ENCODE measurements at places on chromosomes 5 and 9.

DNA sequence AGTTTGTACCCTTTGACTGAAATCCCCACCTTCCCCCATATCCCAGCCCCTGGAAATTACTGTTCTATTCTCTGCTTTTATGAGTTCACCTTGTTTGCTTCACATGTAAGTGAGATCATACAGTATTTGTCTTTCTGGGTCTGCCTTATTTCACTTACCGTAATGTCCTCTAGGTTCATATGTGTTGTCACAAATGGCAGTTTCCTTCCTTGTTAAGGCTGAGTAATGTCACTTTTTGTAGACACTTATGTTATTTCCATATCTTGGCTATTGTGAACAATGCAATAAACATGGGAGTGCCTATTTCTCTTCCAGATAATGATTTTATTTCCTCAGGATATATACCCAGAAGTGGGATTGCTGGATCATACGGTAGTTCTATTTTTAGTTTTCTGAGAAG, 272.3 kb downstream of the MRPS30 start:
- DNase-seq = no peak

DNA sequence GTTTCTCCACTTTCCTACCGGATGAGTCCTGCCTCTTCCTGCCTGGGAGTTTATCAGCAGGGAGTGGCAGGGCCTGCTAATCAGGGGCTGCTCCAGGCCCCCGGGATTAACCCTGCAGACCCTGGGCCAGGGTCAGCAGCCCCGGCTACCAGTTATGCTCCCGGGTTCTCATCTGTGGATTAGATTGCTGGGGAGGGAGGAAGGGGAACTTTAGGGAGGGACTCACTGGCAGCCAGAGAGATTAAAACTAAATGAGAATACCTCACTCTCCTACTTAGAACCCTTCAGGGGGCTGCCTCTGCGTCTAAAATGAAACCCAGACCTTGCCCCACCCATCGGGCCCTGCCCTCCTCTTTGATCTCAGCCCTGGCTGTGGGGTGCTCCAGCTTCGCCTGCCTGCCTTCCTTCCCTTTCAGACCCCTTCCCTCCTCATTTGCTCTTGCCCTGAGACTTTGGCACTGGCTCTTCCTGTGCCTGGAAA, 130.5 kb upstream of the HAND1 start:
- no peak for DNase-seq

DNA sequence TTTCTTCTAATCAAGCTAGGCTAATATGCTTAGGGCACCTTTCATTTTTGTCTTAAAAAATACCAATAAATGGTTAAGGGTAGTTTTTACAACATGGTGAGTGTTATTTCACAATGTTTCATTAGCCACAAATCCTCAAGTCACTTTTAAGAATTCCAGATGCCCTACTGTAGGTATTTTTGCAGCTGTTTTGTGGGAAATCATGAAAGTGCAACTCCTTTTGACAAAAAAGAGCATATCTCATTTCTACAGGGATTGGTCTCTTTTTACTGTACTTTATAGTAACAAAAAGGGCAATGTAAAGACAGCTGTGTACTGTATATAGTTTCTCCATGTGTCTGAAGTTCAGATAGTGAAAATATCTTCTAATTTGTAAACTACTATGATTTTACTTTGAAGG, 28.3 kb upstream of the GAS1 start:
- no peak for DNase-seq

DNA sequence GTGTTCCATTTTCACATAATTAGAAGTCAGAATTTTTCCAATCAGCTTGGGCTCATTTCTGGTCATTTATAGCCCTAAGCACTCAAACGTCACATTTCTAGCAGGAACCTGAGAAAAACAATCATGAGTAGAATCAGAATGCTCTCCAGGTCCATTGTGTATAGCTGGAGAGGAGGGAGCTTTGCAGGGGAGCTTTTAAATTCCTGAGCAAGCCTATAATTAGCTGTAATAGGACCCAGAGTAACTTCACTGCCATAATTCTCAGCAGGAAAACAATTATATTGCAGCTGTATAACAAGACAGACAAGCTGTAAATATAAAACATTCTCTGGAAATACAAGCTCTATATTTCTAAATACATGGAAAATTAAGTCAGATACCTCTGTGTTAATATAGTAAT, 637.6 kb upstream of the SGCD start:
- no peak for DNase-seq

GRCh38 chr5:173742432-173742816, 126.0 kb upstream of the BOD1 start:
- DNase-seq = no peak

GRCh38 chr5:172670005-172670402, 28.9 kb downstream of the NEURL1B start:
- no peak for DNase-seq

- no peak for DNase-seq
These were observed 142.1 kb upstream of the GLRA1 start for GRCh38 chr5:152066784-152067183.

- no peak for DNase-seq
These were observed 218.8 kb downstream of the MCTP1 start for GRCh38 chr5:95066048-95066447.

DNA sequence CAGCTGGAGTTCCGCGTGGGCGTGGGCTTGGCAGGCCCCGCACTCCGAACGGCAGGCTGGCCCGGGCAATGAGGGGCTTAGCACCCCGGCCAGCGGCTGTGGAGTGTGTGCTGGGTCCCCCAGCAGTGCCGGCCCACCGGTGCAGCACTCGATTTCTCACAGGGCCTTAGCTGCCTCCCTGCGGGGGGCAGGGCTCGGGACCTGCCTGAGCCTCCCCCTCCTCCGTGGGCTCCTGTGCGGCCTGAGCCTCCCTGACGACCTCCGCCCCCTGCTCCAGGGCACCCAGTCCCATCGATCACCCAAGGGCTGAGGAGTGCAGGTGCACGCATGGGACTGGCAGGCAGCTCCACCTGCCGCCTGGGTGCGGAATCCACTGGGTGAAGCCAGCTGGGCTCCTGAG, 191.8 kb downstream of the CYLC2 start:
- no peak for DNase-seq

DNA sequence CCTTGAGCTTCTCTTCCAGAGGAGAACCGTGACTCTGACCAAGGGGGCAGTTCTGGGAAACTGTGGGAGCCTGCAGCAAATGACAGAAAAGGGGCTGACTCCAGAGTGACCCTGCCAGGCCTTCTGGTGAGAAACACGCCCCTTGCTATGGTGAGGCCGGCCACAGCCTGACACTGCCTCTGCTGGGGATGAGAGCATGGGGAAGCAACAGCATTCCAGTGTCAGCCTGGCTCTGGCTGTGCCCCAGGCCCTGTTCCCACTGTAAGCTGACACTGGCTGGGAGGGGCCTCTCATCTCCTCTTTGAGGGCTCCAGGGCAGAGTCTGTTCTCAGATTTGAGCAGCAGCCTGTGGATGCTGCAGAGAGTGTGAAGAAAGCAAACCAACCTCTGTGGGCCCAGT, 180.0 kb upstream of the IL12B start:
- no peak for DNase-seq

- DNase-seq = no peak
These were observed 215.5 kb downstream of the MPDZ start for GRCh38 chr9:13063880-13064459.

- no peak for DNase-seq
These were observed 42.0 kb downstream of the SFXN1 start for GRCh38 chr5:175520321-175520720.

GRCh38 chr5:142852416-142853198, 82.4 kb downstream of the ARHGAP26 start:
- DNase-seq = no peak

DNA sequence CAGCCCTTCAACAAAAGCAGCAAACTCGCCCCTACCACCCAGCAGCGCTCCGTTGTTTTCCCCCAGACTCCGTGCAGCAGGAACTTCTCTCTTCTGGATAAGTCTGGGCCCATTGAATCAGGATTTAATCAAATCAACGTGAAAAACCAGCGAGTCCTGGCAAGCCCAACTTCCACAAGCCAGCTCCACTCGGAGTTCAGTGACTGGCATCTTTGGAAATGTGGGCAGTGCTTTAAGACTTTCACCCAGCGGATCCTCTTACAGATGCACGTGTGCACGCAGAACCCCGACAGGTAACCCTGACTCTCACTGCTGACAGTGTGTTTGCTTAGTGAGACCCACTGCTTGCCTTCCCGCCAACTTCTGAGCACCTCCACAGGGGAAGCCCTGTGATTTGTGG, 81.8 kb downstream of the PRDM6 start:
- no peak for DNase-seq

- DNase-seq = no peak
These were observed 229.7 kb downstream of the MELK start for GRCh38 chr9:36802201-36802920.

DNA sequence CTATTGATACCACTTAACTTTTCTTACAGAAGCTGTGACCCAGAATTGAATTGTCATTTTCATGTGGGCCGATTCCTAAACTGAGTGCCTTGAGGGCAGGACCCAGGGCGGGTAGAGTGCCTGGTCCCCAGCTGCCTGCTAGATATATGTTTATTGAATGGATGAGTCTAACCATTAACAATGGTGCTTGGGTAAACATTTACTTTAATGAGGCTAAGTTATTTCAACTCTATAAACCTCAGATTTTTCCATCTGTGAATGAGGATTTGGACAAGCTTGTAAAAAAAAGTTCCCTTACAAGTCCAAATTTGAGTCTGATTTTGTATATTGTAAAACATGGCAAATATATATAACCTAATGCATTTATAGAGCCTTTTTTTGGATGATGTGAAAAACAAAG, 181.8 kb upstream of the ELL2 start:
- DNase-seq = no peak

DNA sequence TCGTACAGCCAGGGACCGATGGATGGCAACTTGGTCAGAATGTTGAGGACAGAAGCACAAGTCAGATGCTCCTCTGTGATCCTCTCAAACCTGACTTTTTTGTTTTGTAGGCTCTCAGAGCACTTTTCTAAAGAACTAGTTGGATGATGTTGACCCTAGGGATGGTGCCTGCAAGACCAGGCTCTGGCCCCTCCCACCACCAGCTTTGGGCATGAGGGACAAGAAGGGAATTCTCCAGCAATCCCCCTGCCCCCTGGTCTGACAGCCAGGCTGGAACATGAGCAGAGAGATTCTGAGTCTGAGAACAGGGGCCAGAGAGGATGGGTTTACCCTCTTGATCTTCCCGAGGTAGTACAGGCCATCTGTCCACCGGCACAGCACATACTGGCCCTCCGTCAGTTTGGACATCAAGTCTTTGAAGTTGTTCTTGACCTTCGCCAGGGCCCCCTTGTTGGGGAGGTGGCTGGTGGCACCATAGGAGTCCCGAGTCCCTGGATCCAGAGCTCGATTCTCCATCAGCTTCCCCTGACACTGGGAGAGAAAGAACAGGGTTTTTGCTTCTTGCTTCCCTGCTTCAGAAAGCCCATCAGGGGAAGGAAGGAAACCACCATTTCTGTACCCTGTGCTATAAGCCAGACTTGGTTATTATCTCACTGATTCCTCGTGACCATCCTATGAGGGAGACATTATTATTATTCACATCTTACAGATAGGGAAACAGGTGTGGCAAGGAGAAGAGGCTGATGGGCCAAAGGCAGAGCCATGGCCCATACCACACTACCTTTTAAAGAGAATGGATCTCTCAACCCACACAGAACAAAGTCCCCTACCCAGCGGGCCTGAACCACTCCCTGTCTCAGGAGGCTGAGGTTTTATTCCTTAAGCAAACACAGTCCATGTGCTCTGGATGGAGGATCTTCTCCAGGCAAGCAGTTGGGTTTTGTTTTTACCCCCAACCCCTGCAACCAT, 2.5 kb downstream of the PHF19 start:
- no peak for DNase-seq

DNA sequence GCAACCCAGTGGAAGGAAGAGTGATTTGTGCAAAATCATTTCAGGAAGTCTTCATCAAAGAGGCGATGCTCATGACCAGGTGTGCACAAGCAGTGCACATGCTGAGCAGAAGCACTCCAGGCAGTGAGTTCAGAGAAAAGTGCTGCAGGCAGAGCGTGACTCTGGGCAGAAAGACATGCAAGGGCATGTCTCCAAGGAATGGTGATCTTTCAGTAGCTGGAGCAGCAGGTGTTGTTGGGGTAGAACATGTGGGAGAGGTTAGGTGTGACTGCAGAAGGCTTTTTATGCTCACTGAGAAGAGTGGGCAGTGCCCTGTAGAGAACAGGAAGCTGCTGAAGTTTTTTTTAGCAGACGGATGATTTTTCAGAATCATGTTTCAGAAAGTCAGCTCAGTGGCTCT, 545.4 kb upstream of the TLE4 start:
- no peak for DNase-seq

DNA sequence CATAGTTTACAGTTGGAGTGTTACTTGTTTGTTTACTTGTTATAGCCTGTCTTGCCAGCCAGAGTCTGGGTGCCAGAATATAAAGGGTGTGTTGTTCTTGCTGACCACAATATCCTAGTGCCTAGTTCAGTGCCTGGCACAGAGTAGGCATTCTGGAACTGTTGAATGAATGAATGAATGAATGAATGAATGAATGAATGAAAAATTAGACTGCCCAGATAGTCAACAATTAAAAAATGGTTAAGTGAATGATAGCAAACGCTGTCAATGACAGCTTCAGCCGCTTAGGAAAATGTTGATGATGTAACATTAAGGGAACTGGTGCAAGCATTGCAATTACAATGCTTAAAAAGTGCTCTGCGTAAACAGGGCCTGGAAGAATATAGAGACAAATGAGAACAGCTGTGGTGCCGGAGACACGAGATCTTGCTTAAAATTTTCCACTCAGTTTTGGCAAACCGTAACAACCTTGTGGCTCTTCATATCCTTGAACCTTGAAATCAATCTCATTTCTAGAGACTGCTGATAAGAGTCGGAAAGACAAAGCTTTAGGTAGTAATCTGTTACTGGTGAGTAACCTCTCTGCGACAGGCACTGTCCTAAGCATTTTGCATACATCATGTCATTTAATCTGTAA, 4.7 kb upstream of the TTLL11 start:
- no peak for DNase-seq

- no peak for DNase-seq
These were observed 197.0 kb downstream of the PCSK1 start for GRCh38 chr5:96236051-96236450.

DNA sequence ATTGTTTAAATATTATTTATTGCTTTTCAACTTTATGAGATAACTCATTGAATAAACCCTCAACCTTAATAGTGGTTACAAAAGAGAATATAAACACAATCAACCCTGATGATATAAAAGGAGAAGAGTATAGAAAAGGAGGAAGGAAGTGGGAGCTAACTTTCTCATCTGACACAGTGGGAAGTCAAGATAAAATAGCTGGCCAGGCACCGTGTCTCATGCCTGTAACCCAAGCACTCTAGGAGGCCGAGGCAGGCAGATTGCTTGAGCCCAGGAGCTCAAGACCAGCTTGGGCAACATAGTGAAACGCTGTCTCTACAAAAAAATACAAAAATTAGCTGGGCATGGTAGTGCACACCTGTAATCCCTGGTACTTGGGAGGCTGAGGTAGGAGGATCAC, 93.5 kb downstream of the PPP2R2B start:
- DNase-seq = no peak

- DNase-seq = no peak
These were observed 2.8 kb downstream of the TUBB4B start for GRCh38 chr9:137243626-137244485.

- DNase-seq = no peak
These were observed 30.8 kb upstream of the PRDM12 start for GRCh38 chr9:130633336-130634190.

Measured in activated CD8-positive, alpha-beta memory T cell treated with anti-CD3 and anti-CD28 coated beads for 48 hours (primary cell).